Peyer's patch (tissue), 4 donors: ENCODE measurements at places on chromosomes 12 and 14.

DNA sequence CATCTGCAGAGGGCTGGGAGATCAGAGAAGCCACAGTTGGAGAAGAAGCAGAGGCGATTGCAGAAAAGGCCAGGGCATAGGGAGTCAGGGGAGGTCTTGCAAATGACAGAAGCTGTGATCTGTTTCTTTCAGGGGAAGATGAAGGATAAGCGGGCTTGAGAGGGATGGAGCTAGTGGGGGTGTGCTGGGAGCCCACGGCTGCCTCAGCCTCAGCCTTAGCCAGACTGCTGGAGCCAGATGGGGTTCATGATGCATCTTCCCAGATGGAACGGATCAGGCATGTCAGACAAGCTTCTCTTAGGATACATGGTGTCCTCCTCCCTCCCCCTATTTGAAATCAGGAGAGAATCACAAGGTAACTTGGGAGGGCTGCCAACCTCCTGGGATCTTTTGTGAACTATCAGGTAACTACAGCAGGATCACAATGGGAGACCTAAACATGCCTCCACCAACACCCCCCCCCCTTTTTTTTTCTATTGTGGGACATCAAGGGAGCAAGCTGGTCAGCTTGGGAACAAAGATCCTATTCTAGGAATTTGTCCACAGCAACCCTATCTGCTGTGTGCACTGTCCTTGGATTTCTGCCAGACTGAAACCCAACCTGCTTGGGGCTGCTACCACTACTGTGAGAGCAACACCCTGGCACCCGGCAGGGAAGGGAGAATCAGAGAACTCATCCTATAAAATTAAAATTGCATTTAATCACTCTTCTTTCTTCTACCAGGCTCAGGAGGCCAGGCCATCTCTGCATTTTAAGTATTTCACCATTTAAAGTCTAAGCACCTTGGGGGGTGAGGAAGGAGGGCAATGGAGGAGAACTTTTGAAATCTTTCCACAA, 10.7 kb upstream of the ATP2A2 start:
- DNase-seq: no peak

DNA sequence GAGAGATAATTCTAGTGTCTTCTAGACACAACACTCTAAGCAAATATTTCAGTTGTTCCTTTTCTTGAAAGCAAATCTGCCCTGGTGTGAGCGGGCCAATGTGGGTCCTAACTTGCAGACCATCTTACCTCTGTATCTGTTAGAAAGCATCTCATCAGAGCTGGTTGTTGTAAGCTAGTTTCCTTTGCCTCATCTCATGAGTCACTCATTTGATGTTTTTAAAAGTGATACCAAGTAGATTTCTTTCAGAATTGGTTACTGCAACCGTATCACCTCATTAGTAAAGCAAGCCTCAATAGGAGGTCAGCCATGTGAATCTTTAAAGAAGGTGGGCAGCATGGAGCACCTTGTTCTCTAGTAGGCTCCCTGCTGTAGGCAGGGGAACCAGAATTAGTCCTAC, 78.6 kb downstream of the DAAM1 start:
- no peak for DNase-seq

GRCh38 chr14:84749191-84749955, 780.6 kb upstream of the FLRT2 start:
- DNase-seq: no peak

DNA sequence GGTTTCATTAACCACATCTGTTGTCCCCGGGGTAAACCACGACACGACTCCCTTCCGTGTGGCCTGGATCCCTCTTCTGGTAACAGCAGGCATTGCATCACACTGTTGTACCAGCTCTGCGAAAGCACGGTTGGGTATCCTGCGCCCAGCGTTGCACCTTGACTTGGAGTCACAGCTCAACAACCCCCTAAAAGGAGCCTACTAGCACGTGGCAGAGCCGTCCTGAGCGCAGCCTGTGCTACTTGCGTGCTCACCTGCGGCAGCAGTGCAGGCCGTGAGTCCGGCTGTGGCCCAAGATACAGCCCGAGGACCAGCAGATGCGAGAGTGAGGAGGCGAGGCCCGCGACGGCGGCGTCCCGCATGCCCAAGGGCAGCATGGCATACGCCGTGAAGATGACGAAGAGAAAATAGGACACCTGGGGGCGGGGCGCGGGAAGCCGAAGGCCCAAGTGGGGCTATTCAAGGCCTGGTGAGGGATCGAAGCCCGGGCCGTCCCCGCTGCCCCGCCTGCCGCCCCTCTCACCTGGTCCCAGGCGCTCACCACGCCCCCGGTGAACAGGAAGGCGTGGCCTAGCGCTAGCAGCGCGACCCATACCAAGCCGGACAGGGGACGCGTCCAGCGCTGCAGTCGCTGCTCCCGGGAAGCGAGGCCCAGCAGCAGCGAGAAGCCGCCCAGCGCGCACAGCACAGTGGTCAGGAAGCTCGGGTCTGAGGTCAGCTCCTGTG, 2.4 kb downstream of the ADCY4 start:
- peak; percentile 88 for DNase-seq

DNA sequence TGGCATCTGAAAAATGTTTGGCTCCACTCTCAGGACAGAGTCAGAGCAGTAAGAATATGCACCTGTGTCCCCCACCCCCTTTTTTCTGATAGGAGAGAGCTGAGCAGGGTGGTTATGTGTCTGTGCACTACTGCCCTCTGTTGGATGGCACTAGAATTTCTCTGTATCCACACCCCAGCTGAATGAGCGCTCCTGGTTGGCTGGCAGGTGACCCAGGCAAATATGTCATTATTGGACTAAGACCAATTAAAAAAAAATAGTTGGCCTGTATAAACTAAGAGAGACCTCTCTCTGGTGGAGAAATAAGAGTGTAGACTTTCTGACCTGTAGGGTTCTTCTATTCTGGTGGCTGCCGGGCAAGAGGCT, 107.0 kb downstream of the PTCSC3 start:
- no peak for DNase-seq

- DNase-seq: no peak
These were observed 105.6 kb downstream of the DERA start for GRCh38 chr12:16016748-16017147.

- DNase-seq: peak; percentile 90
These were observed at the start of gene EVL for GRCh38 chr14:100065111-100065871. Gene EVL (plus strand): TSS chr14:100065422. CDS start chr14:100065501, 79 bp downstream.

GRCh38 chr12:14366209-14367039, 942 bp downstream of the ATF7IP start:
- DNase-seq: no peak

DNA sequence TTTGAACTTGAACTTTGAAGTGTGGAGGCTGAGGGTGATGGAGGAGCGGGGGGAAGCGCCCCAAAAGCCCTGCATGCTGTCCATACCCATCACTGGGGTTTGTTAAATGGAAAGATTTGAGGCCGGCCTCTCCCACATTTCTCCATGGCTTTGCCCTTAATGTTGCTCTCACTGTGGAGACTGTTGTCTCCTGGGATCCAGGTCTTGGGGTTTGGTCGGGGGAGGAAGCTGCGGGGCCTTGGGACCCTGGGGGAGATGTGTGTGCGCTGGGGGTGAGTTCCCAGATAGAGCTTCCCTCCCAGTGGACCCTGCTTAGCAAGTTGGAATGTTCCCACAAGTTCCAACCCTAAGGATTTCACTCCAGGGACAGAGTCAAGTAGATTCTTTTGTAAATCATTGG, 28.0 kb upstream of the LRTM2 start:
- DNase-seq: no peak
